ENCODE measurements at places on chromosomes 16 and 17.

DNA sequence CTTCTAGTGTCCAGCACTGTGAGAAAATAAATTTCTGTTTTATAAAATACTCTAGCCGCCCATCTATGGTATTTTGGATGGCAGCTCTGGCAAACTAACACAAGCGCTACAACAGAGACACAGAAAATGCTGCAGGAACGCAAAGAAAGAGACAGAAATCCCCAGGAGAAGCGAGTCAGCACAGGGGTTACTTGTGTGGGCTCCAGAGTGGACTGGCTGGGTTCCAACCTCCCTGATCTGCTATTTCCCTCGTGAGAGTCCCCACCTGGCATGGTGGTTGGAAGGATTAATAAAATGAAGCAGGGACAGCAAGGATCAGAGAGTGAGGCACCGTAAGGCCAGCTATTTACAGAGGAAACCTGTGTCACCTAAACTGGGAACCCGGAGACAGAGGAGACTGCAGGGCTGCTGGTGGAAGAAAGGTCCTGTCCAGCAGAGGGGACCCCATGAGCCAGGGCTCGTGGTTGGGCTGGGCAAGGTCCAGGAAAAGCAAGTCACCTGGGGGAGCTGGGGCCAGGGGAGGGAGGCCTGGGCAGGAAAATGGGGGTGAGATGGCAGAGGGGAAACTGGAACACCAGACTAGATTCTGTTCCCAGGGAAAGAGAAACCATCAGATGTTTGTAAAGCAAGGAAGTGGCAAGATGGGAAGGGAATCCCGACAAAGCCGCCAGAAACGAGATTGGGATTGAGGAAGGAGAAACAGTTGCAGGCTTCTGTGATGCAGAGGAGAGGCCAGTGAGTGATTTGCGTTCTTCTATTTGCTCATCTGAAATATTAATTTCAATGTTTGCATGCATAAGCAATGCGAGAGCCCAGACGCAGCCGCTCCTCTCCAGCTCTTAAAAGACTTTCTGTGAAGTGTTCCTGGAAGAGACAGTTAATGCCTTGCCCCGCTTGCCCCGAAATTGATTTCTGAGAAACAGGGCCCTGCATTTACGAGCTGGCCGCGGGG is 63.0 kb upstream of the TEKT3 start:
- no peak for DNase-seq

GRCh38 chr17:82333279-82334171 is at the start of gene SECTM1:
TSS of gene SECTM1 (minus strand) at chr17:82333766. CDS start at chr17:82327240, 6,526 bp downstream.
- DNase-seq, result no peak

- no peak for DNase-seq
These were observed 290.6 kb upstream of the CCL2 start for GRCh38 chr17:33964344-33964979.

DNA sequence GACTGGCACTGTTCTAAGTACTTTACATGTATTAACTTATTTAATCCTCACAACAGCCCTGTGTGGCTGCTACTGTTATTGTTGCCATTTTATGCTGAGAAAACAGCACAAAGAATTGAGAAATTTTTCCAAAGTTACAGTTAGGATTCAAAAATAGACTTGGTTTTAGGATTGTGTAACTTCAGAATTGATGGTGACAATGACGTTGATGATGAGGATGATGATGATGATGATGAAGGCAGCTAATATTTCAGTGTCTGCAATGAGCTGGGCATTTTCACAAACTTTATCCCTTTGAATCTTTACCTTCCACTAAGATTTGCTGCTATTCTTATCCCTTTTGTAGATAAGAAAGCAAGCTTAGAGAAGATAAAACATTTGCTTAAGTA is 22.1 kb downstream of the PRKCB start:
- DNase-seq, result no peak

- no peak for DNase-seq
These were observed 18.1 kb upstream of the DHX40 start for GRCh38 chr17:59547131-59547915.

DNA sequence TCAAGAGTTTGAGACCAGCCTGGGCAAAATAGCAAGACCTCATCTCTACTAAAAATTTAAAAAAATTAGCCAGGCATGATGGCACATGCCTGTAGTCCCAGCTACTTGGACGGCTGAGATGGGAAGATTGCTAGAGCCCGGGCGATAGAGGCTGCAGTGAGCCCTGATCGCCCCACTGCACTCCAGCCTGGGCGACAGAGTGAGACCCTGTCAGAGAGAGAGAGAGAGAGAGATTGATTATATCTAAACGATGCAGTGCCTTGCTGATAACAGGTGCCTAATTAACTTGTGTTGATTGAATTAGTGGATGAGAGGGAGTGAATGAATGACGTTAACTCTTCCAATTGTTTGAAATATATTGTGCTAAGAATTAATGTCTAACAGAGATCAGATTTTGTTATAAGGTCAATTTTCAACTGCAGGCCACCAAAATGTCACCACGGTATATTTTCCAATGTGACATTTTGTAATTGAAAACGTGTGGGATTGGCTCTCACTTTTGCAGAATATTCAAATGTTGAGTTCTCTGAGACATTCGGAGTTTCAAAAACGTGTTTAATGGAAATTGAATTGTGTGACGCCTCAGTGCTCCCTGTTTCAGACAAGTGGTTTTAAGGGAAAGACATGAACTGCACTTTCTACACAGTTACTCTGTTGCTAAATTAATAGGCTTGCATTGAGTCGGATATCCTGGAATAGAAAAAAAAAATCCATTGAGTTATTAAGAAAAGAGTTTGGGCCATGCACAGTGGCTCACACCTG is 53.6 kb downstream of the ABAT start:
- no peak for DNase-seq

- DNase-seq, result no peak
These were observed 4.4 kb downstream of the ZC3H7A start for GRCh38 chr16:11792410-11793241.

- no peak for DNase-seq
These were observed 475.1 kb upstream of the RBFOX1 start for GRCh38 chr16:6857575-6857974.

GRCh38 chr16:22754577-22754976 is 59.4 kb upstream of the HS3ST2 start:
- no peak for DNase-seq

- DNase-seq, result no peak
These were observed 8.6 kb downstream of the MAPT start for GRCh38 chr17:45902892-45903346.

GRCh38 chr17:33469911-33470310 is 176.8 kb upstream of the ASIC2 start:
- DNase-seq, result no peak

GRCh38 chr16:14308368-14308723 is 237.2 kb downstream of the MRTFB start:
- no peak for DNase-seq

- DNase-seq, result no peak
These were observed 15.0 kb upstream of the HEATR3 start for GRCh38 chr16:50050802-50051201.

DNA sequence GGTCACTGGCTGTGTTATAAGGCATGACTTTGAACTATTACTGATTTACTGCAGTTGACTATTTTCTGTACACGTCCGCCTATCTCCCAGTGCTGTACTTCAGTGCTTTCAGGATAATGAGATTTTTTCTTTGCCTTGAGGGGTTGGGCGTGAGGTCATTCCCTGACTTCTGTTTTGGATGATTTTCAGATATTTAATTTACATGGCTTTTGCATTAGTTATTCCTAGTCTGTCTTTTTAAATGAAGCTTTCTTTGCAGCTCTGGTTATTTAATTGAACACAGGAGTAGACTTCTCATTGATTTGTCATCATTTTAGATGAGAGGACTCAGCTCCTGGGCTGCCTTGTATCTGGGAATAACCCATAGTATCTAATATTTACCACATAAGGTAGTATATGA is 23.7 kb downstream of the WIPF2 start:
- no peak for DNase-seq

DNA sequence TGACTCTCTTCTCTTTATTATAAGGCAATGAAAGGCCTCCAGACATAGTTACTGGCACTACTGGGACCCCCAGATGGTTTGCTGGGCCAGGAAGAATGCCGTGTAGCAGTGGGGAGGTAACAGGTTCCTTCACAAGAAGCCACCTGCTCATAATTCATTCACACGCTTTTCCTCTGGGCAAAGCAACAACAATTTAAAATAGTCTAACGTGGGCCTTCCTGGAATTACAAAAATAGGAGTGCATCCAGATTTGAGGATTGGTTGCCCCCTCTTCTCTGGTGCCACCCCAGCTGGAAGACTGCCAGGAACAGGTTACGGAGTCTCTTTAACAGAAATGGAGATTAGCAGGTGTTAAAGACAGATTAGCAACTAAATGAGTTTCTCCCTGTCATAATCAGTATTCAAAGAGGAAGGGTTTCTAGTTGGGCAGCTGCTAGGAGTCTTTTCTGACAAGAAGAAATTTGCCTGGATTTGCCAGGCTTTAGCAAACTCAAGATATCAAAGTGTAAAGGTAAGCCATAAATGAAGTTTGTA is 409.6 kb downstream of the NPIPA8 start:
- no peak for DNase-seq

DNA sequence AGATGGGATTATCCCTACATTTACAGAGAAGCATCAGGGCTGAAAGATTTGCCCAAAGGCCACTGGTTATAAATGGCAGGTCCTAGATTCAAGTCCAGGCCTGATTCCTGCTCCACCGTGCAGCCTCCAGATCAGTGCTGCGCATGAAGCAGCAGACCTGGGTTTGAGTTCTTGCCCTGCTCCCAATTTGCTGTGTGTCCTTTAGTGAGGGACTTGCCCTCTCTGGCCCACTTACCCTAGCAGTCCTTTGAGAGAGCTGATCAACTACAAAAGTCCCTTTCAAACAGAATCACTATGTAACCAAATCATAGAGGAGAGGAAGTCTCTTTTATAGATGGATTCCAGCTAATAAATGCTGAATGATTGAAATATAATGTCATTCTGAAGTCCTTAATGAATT is 200.4 kb downstream of the RAB11FIP4 start:
- DNase-seq, result no peak

GRCh38 chr17:81287741-81288430 is 7.2 kb downstream of the SLC38A10 start:
- no peak for DNase-seq

DNA sequence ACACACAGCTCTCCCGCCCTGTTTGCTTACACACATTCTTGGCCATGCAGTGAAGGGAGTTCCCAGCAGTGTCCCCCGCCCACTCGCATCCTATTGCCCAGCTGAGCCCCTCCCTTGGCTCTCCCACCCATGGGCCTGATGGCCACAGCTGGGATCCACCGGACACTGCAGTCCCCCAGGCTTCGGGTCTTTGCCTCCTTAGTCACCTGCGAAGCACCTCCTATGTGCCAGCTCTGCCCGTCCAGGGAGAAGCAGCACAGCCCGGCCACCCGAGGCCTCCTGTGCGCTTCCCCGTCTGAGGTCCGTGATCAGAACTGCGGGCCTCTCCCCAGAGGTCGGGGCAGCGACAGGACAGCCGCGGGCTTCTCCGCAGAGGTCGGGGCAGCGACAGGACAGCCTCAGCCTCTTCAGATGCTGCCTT is 136.9 kb downstream of the BANP start:
- no peak for DNase-seq

DNA sequence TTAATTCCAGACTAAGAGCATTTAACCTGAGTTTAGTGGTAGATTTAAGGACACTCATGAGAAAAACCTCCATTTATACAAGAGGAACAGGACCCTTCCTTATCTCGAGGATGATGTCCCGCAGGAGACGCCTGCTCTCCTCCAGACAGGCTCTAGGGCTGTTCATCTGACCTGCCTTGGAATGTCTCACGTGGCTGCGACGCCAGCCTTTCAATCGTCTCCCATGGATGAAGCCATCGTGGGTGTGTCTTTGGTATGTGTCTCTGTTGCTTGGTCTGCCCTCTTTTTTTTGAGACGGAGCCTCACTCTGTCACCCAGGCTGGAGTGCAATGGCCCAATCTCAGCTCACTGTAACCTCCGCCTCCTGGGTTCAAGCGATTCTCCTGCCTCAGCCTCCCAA is 16.5 kb downstream of the CHMP6 start:
- no peak for DNase-seq

DNA sequence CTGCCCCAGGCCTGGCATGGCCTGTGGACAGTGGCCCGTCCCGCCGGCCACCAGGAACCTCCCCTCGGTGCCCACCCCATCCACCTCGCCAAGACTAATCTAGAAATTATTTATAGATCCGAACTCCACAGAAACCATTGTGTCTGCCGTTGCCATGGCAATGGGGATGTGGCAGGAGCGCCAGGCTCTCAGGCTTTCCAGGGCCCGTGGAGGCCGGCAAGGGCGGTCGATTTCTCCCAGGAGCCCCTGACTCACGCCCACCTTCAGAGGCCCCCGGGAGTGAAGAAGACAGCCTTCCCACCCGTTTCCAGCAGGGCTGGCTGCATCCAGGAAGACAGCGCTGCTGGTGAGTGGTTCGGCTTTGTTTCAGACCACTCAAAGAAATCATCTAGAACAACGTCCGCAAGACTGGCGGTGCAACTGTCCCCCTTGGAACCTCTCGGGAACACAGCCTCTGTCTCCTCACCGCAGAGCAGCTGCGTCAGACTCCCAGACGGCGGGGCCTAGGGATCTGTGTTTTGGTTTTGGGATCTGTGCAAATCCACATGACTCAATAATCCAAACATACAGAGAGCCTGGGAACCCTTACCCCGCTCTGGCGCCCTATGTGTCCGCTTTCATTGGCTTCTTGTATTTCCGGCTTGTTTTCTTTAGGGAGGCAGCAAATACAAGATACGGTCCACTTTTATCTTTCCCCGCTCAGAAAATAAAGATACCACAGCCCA is 48.5 kb upstream of the ZCCHC14 start:
- DNase-seq, result peak; percentile 23

- no peak for DNase-seq
These were observed 7.3 kb downstream of the HASPIN start for GRCh38 chr17:3730881-3731429.

GRCh38 chr16:82675300-82675699 is 48.5 kb downstream of the CDH13 start:
- DNase-seq, result no peak

- no peak for DNase-seq
These were observed 534.5 kb downstream of the TMEM114 start for GRCh38 chr16:8055761-8056160.

GRCh38 chr17:81428516-81428915 is 33.3 kb downstream of the BAHCC1 start:
- no peak for DNase-seq

GRCh38 chr17:77211681-77212080 is 70.9 kb downstream of the SEC14L1 start:
- DNase-seq, result no peak

All from amygdala (tissue), 56 donors.